T-helper 17 cell (primary cell): ENCODE measurements at places on chromosomes 4 and X.

DNA sequence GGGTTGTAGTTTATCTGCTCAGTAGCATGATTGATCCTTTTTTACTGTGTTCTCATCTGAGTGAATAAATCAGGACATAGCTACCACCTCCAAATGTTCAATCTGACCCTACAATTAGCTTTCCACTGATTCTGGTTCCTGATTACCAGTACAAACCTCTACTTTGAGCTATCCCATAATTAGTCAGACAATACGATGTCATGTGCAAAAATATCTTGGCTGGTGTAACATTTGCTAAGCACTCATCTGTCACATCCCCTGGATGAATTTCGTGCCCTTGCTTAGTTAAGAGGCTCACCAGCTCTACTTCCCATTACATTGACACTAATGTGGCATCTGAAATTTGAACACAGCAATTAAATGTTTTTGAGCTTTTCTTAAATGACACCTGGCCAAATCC, 1101.0 kb upstream of the PCDH7 start:
- no peak for DNase-seq

GRCh38 chr4:175540151-175540550, 271.9 kb downstream of the GPM6A start:
- no peak for DNase-seq

DNA sequence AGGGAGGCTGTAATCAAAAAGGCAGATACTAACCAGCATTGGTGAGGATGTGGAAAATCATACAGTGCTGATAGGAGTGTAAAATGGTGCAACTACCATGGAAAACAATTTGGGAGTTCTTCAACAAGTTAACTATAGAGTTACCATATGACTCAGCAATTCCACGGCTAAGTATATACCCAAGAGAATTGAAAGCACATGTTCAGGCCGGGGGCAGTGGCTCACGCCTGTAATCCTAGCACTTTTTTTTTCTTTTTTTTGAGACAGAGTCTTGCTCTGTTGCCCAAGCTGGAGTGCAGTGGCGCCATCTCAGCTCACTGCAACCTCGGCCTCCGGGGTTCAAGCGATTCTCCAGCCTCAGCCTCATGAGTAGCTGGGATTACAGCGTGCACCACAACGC, 15.0 kb upstream of the CD99L2 start:
- no peak for DNase-seq

GRCh38 chr4:151429957-151430570, 21.1 kb downstream of the FHIP1A start:
- DNase-seq: no peak

- DNase-seq: no peak
These were observed 472.9 kb upstream of the GRID2 start for GRCh38 chr4:91830681-91831395.

GRCh38 chrX:149570668-149571067, 16.6 kb downstream of the MAGEA9B start:
- no peak for DNase-seq

GRCh38 chrX:96861661-96862060, 22.0 kb upstream of the RPA4 start:
- no peak for DNase-seq

DNA sequence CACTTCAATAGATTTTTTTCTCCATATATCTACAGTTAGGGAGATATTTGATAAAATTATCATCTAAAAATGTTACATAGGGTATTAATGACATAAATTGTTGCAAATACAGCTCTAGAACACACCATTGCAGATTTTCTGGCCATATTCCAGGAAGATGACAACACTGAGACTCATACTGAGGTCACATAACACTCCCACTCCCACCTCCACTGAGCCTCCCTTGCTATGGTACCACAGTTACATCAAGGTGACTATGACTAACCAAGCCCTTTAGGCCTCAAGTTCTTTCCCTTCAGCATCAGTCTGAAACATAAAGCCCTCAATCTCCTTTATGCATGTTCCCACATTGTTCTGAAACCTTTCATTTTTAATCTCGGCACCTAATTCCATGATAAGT, 932.0 kb upstream of the IGFBP7 start:
- DNase-seq: no peak

DNA sequence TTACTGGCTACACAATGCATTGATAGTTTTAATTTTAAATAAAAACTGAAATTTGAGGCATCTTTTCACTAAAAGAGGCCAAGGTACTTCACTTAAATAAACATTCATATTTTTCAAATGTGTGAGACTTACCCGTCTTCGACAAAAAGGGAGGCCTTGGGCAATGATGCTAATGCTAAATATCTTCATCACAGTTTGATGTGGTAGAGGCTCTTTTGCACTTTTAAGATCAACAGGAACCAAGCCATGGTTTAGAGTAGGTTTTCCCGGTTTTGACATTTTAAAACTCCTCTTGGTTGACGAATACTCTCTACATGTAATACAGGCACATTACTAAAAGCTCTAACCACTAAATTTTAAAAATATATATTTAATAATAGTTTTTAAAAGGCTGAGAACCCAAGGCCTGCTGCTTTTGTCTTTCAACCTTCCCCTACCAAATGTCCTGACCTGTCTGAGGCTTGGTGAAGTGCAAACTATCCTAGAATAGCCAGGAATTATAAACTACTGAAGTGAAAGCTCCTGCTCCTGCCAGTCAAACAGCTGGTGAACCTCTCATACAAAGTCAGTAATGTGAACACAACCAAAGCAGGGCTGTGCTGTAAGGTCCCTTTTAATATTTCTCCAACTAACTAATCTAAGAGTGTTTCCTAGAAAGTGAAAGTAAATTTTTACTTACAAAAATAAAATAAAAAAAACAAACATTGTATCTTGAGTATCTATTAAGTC, 153.7 kb downstream of the FBXW7 start:
- no peak for DNase-seq

DNA sequence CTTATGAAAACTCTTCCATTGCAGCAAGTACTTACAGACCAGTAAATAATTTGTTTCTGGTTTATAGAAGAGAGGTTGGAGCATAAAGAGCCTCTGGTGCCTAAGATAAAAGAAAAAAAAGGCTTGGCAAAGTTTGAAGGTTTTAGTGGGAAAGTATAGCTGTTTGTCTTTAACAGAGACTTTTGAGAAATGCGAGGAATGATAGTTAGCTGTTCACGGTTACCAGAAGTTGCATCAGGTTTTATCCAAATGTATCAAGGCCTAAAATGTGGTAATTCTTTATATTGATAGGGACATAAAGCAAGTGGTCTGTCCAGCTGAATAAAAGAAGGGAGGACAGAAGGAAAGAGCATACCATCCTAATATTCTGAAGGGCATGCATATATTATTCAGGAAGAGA, 29.3 kb downstream of the RAP1GDS1 start:
- DNase-seq: no peak

- DNase-seq: no peak
These were observed 213.2 kb downstream of the ARHGAP24 start for GRCh38 chr4:85688055-85688740.

GRCh38 chr4:173185847-173186510, 17.4 kb downstream of the GALNT7 start:
- no peak for DNase-seq
